ENCODE measurements at places on chromosomes 2 and 18. TPM values are rescaled to one million over a fixed set of nuclear protein-coding genes. Genes with fewer than 3 reads are reported as not detected.

TTR gene
- not detected for total RNA-seq

CROCC2 gene
- total RNA-seq, result 0.35 TPM

NABP1 gene
- total RNA-seq, result 36.9 TPM

RNF144A gene
- total RNA-seq, result 8.5 TPM

PHOSPHO2 gene
- total RNA-seq, result 0.58 TPM

YWHAQ gene
- 395 TPM for total RNA-seq

FECH gene
- 23.4 TPM for total RNA-seq

CACNB4 gene
- not detected for total RNA-seq

GCKR gene
- total RNA-seq, result not detected

EVX2 gene
- not detected for total RNA-seq

SEMA4C gene
- 20.9 TPM for total RNA-seq

TMEM247 gene
- not detected for total RNA-seq

MYO5B gene
- not detected for total RNA-seq

AQP4 gene
- total RNA-seq, result not detected

AKAIN1 gene
- not detected for total RNA-seq

DCDC2C gene
- not detected for total RNA-seq

DRC1 gene
- total RNA-seq, result 0.58 TPM

SIX2 gene
- not detected for total RNA-seq

SCN7A gene
- total RNA-seq, result not detected

DTNB gene
- 3.2 TPM for total RNA-seq

CCDC178 gene
- total RNA-seq, result 2.0 TPM

CREG2 gene
- total RNA-seq, result 0.58 TPM

GALNT5 gene
- 4.3 TPM for total RNA-seq

POMC gene
- 4.3 TPM for total RNA-seq

GPR55 gene
- total RNA-seq, result not detected

IL1RL1 gene
- total RNA-seq, result 2.5 TPM

TSPYL6 gene
- total RNA-seq, result not detected

FBLN7 gene
- total RNA-seq, result not detected

TNFAIP6 gene
- total RNA-seq, result 56.5 TPM

KRTCAP3 gene
- not detected for total RNA-seq

TLX2 gene
- total RNA-seq, result not detected

HTR2B gene
- 6.4 TPM for total RNA-seq

POTEJ gene
- not detected for total RNA-seq

VSNL1 gene
- not detected for total RNA-seq

Data from myometrial cell (primary cell).